ENCODE measurements at places on chromosomes 3 and 15.

DNA sequence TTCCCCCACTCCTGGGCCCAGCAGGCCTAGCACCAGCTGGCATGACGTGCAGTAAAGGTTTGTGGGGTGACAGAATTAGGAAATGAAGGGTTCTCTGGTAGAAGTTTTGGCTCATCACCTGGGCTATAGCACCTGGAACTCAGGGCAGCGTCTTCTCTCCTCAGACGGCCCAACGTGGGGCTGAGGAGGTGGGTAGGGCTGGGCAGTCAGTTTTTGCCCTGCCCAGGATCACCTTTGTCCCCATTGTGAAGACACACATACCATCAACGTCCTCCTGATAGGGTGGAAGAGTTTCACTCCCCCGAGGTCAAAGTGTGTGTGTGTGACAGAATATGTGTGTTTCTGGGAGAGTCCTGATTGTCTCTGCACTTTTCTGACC lies 12.1 kb downstream of the KBTBD13 start:
- DNase-seq: no peak

GRCh38 chr3:46866720-46867549 lies 3.7 kb upstream of the MYL3 start:
- DNase-seq: peak; percentile 59

- no peak for DNase-seq
These were observed 525 bp upstream of the FSTL1 start for GRCh38 chr3:120451272-120451761.

DNA sequence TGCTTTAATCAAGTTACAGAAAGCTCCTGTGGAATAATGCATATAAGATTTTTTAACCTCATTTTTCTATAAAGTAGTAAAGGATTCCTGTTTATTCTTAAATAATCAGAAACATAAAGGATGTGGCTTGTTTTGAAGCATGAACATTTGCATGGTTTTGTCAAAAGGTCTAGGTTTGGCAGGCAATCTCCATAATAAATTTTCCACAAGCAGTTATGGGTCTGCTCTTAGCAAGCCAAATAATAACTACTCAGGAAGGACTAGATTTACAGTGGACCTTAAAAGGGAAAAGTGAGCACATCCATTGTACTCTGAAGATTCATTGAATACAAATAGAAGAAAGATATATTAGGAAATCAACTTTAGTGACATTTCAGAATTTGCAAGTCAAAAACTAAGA lies 407.3 kb upstream of the CBLB start:
- DNase-seq: no peak

- DNase-seq: no peak
These were observed 507 bp upstream of the JMJD7 start for GRCh38 chr15:41827290-41827879.

GRCh38 chr3:122959339-122959738 lies 68.2 kb downstream of the SEMA5B start:
- no peak for DNase-seq

- no peak for DNase-seq
These were observed 1.8 kb downstream of the C3orf33 start for GRCh38 chr3:155804323-155804722.

DNA sequence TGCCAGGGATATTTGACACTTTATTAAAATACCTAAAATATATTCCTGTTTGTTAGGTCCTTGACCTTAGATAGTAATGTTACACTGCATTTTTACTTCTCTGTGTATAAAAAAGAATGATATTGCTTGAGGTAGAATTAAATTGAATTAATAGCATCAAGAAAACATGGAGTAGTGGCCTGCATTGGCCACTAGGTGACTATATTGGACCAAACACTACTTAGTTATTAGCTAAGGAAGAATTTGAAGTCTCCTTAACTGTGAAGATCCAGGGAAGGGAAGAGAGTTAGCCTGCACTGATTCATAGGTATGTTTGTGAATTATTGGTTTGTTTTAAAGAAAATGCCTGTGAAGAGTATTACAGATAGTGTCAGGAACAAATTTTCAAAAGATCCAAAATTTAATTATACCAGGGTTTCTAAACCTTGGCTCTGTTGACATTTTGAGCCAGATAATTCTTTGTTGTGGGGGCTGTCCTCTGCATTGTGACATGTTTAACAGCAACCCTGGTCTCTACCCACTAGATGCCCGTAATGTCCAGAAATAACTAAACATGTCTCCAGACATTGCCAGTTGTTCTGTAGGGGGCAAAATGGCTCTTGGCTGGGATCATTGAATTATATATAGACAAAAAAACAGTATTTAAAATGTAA lies 103.6 kb upstream of the THSD4 start:
- DNase-seq: no peak

GRCh38 chr3:37905346-37905745 lies 43.7 kb downstream of the CTDSPL start:
- no peak for DNase-seq

DNA sequence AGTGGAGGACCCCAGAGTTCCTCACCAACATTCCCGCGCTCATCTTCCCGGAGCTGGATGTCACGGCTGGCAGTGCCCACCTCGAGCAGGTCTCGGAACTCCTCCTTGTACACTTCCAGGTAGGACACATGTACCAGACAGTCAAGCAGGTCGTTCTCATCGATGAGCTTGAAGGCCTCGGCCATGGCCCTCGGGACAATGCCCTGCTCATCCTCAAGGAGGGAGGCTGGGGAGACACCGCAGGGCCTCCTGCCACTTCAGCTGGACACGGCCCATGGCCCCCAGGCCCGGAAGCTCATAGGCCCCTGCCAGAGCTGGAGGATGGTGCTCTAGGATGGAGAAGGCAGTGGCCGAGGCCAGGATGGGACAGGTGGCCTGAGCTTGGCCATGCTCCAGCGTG lies 5.6 kb downstream of the KIF7 start:
- no peak for DNase-seq

DNA sequence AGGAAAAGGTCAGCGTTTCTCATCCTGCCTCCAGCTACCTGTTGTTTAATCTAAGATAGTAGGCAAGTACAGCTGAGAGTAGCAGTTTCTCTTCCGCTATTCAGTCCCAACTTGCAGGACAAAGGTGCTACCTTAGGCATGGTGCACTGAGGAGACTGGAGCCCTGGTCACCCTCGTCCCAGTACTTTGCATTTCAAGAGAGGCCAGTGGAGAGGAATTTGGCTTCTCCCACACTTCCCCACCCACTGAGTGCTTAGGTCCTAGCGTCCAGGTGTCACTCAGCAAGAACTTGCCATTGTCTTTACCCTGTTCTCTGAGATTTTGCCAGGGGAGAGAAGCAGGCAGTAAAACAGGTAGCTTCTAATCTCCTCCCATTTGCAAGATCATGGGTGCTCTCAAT lies 12.5 kb upstream of the RPN1 start:
- no peak for DNase-seq

DNA sequence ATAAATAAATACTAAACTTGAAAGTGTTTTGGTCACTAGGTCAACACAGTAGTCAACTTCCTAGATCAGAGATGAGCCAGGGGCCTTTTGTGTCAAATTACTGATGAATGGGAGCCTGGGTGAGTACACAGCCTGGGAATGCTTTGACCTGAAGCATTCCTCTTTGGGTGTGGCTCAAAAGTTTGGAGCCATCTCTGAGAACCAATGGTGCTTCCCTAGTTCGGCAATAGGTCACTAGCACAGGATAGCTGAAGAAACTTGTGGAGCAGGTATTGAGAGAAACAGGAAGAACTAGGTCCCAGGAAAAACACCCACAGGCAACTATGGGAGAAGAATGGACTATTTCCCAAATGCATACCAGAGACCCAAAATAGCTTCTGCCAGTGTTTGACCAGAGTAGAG lies 56.6 kb upstream of the PLXND1 start:
- no peak for DNase-seq

DNA sequence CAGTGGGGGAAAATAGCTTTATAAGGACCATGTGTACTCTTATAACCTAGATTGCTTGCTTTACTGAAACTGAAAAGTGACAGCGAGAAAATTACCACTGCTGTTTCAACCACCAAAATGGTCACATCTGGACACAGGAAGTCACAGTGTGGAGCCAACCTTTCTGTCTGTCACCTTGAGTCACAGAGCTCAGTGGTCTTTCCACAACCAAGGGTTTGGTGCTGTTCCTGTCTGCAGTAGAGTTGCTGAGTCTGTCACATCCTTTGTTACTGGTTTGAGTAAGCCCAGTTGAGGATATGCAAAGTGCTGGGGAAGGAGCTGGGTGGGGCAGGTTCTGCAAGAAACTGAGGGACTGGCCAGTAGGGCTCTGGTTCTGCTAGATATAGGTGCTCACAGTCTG lies 139.1 kb upstream of the EIF1B start:
- DNase-seq: no peak

DNA sequence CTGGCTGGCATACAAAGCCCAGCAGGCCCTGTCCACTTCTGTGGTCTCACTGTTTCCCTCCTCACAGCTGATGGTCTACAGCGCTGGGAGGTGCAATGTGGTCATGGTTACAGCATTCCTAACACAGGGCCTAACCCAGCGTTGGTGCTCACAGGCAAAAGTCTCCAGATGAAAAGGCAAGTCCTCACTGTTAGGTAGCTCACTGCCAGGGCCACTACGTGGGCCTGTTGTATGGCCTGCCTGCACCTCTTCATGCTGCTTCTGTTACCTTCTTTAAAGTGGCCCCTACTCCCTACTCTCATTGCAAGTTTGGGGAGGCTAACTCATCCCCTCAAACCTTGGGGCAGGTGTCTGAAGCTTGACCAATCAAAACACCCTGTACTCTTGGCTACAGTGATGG lies 31.3 kb downstream of the CCDC13 start:
- no peak for DNase-seq

DNA sequence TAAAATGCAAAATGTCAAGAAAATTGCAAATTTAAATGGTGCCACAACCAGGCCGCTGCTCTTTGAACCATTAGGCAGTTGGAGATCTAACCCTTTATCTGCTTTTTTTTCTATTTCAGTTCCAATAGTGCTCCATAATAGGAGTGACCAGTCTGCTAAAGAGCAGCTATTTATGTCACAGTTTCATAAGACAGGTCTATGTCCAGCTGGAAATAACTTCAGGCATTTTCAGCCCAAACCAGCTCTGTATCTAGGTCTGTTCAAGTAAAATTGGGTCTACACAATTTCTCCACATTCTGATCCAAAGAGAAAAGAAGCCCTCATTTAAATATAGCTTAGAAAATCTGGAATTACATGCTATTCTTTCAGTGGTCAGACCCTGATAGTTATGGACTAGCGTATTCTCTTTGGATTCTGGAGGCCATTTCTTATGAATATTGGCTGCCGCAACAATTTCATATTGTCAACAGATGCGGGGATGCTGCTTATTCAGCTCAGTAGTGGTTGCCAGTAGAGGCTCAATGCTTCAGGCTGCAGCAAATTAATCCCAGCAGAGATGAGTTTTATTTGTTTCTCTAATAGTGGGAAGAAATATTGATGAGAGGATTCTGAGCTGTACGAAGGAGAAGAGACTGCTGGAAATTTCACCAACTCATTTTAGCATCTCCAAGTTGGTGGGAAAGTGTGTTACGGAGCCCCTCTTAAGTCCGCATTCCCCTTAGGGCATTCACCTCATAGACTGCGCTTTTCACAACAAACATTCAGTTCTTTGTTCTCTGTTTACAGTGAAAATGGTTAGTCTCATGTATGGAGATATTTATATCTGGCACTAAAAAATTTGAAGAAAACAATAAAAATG lies 887.0 kb downstream of the ROBO1 start:
- DNase-seq: no peak

GRCh38 chr3:188037195-188037718 lies 116.7 kb upstream of the LPP start:
- DNase-seq: no peak

DNA sequence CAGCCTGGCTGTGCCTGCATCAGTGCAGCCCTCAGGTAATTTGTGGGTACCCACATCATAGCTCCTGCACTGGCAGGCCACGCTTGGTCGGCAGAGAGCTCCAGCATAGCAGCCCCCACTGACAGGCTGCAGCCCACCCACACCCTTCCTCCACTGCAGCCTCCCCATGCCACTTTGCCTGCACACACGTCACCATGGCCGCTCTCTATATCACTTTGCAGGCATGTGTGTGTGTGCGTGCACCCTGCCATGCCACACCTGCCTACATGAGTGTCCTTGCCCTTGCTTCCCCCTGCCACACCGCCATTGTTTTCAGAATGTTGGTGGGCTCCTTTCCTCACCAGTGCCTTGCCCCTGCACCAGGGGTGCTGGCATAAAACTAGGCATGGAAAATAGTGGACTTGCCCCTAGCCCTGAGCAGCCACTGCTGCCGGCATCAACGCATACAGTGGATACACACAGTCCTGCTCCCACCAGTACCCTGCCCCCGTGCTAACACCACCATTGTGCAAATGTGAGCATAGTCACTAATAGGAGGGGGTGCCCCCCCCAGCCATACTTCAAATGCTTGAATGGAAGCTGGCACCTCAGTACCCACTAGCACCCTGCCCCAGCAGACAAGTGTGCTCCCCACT lies 278.7 kb upstream of the MANF start:
- DNase-seq: no peak

- no peak for DNase-seq
These were observed 17.9 kb downstream of the PXK start for GRCh38 chr3:58350627-58351013.

DNA sequence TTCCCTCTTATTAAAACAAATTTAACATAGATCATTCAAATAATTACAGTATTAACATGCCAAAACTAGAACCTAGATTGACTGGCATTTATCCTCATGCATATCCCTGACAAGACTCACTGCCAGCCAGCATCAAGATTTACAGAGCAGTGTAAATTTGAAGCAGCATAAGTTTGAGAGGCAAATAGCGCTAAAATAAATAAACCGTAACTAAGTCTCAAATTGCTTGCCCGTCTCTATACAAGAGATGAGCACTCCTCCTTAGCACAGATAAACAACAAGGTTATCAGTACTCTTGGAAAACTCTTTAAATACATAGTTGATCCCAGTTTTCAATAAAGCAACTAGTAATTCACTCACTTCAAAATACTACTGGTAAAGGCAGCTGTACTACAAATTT lies 29.6 kb downstream of the MSL2 start:
- no peak for DNase-seq

DNA sequence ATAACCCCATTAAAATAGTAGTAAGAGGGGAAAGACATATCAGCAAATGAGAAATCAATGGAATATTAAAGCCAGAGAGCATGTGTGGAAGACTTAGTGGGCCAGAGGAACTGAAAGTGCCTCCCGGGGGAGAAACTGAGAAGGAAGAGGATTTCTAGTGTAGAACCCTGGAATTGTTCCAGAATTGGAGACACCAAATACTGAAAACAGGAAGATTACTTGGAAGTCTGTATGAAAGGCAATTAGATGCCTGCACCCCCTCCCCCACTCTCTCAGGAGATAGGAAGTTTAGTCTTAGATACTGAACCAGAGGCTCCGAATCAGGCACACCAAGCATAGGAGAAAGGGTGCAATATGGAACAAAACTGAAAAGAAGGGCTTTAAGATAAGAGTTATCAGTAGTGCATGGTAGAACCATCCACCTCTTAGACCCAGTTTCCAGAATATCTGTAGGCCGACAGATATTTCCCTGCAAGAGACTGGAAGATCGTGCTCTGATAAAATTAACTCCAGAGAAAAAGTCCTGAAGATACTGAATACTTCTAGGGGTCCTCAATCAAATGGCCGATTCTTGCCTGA lies 32.4 kb downstream of the KLHL18 start:
- DNase-seq: no peak

All from stimulated activated CD4-positive, alpha-beta T cell treated with anti-CD3 and anti-CD28 coated beads, Interleukin-15, amount 100 ng/mL, for 1 hour (primary cell).